ENCODE measurements at places on chromosomes 4 and X.

DNA sequence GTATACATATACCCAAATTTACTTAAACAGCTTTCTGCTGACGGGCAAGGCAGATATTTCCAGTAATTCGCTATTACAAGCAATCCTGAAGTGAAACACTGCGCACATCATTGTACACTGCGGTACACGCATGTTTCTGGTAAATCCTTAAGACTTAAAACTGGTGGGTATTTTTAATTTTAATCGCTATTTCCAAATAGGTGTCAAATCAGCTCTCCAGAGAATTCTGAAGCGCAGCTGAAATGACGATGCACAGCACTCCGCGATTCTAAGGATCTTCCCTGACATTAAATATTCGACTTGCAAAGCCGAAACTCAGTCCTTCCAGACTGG is 361 bp downstream of the TMEM128 start:
- no peak for DNase-seq

DNA sequence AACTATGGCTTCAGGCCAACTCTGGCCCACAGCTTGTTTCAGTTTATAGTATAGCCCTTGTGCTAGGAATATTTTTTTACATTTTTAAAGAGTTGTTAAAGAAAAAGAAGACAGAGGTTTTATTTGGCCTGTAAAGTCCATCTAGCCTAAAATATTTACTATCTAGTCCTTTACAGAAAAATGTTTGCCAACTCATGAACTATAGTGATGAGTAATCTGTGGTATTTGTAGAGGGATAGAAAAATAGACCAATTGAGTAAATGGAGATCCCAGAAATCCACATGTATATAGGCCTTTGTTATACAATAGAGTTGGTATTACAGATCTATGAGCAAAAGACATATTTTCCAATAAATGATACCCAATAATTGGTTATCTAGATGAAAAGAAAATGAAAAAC is 288.7 kb downstream of the PRDM5 start:
- DNase-seq, result no peak

DNA sequence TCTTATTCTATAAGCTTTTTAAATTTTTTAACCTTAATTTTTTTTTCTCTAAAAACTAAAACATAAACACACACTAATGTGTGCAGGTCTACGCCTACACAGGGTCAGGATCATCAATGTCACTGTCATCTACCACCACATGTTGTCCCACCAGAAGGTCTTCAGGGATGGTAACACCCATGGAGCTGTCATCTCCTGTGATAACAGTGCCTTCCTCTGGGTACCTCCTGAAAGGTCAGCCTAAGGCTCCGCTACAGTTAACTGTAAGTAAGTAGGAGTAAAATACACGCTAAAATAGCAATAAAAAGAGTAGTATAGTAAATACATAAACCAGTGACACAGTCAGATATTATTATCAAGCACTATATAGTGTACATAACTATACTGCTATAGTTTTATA is 45.9 kb upstream of the GPRIN3 start:
- no peak for DNase-seq

DNA sequence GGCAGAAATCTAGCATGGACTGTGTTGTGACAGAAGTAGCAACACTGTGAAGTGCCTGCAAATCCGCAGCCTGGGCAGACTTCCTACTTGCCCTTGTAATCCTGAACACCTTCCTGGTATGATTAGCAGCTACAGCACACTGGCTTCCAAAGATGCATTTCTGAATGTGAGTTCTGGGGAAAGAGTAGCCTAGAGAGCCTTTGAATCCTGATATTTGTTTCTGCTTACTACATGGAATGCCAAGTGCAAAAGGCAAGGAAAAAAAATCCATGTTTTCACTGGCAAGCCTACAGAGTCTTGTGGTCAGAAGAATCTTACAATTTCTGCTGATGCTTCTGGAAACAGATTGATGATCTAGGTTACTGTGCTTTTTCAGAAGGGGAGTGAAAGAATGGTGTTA is 223.7 kb downstream of the COL25A1 start:
- DNase-seq, result peak; percentile 88

DNA sequence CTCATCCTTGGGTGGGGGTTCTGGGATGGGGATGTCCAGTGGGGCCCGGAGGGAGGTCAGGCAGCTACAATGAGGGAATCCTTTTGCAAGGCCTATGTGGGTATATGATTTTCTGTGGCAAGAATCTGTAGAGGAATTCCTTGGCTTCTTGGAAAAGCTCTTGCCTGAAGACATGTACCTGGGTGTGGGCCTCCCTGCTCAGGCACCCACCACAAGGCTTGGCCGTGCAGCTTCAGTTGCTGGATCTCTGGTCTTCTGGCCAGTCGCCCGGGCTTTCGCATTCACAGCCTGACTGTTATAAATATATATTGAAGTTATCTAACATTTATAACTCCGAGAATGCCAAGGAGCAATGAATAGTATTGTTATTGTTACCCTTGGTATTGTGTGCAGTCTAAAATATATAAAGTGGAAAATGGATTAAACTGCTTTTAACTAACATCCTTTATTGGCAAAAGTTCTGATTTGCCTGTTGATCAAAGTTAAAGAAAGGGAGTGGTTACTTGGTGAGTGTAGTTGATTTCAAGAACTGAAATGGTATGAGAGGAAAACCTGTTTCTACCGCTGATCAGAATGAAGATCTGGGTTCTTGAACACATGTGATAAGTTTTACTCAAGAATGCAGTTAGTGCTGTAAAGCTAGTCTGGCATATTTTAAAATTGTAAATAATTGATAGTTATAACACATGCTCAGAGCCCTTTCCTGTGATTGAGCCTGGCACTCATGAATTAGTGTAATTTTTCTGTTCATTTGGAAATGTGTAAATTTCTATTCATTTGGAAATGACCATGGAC is 36.0 kb downstream of the PTTG2 start:
- DNase-seq, result no peak

DNA sequence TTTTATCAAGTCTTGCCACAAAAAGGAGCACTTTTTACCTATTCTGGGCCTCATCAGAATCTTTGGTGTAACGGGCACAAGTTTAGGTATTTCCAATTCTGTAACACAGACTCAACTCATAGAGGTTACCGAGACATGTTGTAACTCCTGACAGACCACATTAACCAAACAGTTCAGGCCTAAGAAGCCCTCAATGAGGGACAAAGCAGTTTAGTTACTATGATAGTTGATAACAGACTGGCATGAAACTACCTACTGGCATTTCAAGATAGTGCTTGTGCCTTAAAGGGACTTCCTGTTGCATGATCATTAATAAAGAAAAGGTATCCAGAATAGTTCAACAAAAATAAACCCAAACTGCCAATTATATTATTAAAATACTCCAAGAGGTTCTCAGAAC is 64.1 kb downstream of the HUWE1 start:
- DNase-seq, result no peak

DNA sequence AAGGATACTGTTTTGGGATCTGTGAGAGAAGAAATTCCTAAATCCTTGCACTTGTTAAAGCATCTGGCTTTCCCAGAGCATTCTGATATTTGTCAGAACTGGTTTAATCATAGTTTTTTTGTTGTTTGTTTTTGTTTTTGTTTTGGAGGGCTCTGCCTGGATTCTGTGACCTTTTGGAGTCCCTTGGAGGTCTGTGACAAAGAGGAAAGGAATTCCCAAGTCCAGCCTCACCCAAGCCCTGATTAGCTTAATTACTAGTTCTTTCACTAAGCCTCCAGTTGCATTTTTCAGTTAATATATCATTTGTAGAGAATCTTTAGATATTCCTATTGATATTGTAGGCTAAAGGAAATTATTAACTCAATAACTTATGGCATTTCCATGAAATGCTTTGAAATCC is 711 bp downstream of the ACE2 start:
- DNase-seq, result no peak

DNA sequence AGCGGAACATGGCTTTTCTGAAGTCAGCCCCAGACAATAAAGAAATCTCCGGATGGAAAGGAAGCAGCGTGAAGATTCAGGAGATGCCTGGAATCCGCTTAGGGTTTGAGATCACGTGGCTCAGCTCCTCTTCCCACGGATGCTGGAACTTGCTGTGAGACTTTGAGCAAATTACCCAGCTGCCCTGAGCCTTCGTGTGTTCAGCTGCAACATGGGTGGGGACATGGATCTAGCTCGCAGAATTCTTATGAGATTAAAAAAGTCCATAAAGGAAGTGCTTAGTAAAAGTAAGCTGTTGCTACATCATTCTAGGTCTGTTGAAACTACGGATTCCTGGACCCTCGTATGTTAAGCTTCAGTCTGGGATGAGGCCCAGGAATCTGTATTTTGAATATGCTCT is 55.7 kb upstream of the STIM2 start:
- peak; percentile 21 for DNase-seq

- no peak for DNase-seq
Measured at GRCh38 chr4:81509822-81510221, 38.1 kb upstream of the RASGEF1B start.

- DNase-seq, result no peak
Measured at GRCh38 chrX:135420831-135421230, 913 bp upstream of the SMIM10L2A start.

GRCh38 chr4:121216461-121216860 is 52.3 kb upstream of the TNIP3 start:
- DNase-seq, result peak; percentile 65

DNA sequence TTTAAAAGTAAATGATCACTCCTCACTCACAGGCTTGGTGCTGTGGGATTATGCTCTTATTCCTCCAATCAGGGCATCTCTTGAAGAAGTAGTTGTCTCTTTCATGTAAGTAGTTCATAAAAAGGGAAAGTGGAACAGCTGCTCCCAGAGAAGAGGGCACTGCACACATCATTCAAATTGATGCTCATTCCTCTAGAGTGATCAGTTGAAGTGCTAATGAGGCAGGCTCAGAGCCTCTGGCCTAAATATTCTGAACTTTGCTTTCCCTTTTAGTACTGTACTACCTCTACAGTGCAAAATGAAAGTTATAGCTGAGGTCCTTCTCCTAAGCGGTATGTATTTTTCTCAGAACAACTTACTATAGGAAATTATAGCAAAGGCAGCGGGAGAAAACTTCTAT is 1453.1 kb downstream of the ARAP2 start:
- DNase-seq, result no peak

DNA sequence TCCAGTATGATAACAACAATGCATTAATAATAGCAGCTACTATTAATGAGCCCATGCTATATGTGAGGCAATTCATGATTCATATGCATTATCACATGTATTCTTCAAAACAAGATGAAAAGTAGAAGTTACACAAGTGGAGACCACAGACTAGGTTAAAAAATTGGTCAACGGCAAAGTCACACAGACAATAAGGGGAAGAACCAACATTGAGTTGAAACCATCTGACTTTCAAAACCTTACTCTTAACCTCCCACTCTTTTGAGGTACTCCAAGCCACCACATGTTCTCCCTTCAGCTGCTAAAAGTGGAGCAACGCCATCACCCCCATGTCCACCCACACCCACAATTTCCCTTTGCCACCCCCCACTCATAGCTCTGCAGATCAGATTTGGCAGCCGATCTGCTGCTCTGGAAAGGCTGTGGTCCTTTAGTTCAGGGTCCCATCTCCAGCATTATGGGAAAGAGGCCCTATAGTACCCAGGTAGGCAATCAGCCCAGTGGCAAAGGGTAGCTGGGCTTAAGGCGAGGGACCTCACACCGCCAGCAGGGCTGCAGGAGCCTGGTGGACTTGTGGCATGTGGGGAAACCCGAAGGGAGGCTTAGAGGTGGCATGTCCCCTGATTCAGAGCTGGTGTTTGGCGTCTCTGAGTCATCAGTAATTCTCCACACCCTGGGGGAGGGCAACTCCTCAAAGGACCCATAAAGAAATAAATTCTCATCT is 33.5 kb upstream of the CYBB start:
- peak; percentile 33 for DNase-seq

DNA sequence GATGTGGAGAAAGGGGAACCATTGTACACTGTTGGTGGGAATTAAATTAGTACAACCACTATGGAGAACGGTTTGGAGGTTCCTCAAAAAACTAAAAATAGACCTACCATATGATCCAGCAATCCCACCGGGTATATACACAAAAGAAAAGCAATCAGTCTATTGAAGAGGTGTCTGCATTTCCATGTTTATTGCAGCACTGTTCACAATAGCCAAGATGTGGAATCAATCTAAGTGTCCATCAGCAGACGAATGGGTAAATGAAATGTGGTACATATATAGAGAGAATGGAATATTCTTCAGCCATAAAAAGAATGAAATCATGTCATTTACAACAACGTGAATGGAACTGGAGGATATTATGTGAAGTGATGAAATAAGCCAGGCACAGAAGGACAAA is 208.1 kb downstream of the TRIML1 start:
- DNase-seq, result no peak

- peak; percentile 18 for DNase-seq
Measured at GRCh38 chrX:7889680-7890079, 37.5 kb downstream of the PNPLA4 start.

DNA sequence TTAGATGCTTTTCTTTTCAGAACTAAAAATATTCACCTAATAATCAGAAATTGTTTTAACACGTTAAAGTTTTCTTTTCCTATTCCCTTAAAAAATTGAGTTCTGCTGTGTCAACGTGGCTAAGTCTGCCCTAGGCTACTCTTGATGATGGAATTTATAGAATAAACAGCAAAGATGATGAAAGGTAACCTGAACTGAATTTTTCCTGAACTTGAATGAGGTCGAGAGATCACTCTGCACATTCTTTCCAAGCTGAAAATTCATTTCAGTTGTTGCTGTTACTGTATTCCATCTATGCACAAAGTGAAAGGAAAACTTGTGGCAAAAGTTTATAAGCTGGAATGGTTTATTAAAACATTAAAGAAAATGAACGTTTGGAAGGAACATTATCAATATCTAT is 245.9 kb upstream of the GIMD1 start:
- DNase-seq, result peak; percentile 26

- DNase-seq, result no peak
Measured at GRCh38 chrX:47187106-47187677, 6.4 kb upstream of the UBA1 start.

DNA sequence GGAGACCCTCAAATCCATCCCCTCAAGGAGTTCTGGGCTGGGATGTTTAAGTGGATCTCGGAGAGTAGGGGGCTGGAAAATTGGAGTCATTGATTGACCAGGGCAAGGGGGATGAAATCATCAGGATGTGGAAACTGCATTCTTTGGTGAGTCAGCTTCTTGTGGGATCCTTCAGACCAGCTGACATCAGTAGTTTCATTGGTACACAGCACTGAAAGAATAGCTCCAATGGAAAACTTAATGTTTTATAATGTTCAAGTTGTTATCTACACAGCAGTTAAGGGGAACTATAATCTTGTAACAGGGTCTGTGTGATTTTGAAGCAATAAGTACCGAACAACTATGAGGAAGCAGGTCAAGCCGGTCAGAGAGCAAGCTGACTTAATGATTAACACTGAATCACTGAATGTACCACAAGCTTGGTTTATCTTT is 506.1 kb downstream of the RPA4 start:
- DNase-seq, result peak; percentile 90

GRCh38 chr4:4418676-4419390 is 31.9 kb downstream of the NSG1 start:
- DNase-seq, result peak; percentile 85

DNA sequence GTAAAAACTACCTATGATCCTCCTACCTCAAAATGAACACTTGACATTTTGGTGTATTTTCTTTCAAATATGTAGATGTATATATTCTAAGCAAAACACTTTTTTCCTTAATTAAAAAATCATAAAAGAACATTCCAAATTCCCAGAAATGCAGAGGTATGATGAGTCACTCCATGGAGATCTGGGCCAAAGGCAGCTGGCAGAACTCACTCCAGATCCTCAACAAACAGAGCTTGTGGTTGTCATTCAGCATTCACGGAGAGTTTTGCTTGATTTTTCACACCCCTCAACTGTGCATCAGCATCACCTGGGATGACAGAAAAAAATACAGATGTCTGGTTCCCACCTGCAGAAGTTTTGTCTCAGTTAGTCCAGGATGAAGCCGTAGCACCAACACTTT is 144.6 kb downstream of the KIT start:
- DNase-seq, result no peak
